ENCODE measurements at places on chromosomes 2 and 18.

DNA sequence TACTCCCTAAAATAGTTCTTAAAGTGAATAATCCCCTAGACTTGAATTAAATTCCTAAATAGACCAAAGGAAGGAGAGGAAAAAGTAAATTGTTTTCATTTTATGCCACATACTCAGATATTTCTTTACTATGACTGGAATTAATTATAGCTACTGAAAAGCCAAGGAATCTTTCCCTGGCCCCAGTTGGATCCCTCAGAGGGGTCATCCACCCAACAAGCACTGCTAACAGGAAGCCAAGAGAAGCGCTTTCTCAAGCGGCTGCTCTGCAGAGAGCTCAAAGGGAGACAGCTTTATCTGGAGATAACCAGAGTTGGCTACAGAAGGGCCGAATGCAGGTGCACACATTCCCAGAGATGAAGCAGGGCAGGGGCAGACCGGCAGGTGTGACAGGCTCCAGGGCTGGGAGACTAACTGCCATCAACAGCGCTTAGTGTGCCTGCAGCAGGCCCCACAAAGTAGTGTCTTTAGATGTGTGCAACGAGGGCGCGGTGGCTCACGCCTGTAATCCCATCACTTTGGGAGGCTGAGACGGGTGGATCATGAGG, 51.1 kb downstream of the POLR1A start:
- DNase-seq = no peak

GRCh38 chr2:197134206-197134605, 176.4 kb downstream of the ANKRD44 start:
- DNase-seq = no peak

DNA sequence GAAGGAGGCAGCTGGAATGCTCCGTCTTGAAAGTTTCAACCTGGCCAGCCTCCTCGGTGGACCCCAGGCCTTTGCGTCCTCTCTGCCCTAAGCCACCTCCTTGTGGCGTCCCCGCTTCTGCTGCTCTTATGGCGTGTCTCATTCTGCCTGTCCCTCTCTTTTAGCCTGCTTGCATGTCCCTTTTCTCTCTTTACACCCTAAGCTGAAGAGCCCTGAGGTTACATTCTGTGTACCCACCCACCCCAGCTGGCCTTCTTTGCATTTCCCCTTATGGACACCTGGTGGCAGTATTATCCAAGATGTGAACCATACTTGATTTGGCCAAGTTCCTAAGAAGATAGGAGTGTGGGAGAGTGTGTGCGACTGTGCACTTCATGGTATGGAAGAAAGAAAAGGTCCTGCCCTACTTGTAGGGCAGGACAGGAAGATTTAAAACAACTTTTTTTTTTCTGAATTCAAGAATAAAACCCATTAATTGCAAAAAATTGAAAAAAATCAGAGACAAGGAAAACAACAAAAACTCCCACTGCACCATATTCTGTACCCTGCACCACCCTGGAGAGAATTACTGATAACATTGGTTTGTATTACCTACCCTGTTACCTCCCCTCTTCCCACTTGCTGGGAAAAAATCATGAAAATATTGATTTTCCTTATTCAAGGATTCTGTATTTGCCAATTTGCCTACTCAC, 77.4 kb downstream of the DYSF start:
- DNase-seq = no peak

DNA sequence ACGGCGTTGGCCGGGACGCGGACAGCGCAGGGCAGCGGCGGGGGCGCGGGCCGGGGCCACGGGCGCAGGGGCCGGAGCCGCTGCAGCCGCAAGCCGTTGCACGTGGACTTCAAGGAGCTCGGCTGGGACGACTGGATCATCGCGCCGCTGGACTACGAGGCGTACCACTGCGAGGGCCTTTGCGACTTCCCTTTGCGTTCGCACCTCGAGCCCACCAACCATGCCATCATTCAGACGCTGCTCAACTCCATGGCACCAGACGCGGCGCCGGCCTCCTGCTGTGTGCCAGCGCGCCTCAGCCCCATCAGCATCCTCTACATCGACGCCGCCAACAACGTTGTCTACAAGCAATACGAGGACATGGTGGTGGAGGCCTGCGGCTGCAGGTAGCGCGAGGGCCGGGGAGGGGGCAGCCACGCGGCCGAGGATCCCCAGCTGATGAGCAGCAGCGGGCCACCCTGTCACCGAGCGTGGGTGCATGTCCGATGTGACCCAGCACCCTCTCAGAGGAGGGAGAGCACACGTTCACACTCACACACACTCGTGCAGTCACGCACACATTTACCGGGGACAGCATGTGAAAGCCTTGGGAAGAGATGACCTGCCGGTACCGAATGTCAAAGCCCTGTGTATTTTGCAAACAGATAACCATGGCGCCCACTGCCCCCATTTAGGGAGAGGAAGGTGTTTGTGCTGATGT, 4.2 kb downstream of the GDF7 start:
- no peak for DNase-seq

GRCh38 chr2:38160516-38160915, 84.6 kb upstream of the CYP1B1 start:
- no peak for DNase-seq

DNA sequence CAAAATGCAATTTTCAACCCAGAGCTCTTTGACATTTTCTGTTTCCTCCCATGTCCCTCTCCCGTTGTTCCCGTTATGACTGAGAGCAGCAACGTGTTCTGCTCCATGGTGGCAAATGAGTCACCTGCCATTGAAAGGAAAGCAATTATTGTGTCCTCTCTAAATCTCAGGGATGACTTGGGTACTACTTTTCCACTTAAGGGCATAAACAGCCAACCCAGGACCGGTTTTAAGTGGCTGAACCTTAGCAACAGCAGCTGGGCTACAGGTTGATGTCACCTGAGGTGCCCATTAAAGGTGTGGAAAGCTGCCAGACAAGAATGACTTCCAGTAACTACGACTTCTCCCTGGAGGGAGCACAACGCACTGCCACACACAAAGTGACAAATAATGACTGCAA, 236.8 kb downstream of the NCKAP5 start:
- no peak for DNase-seq

DNA sequence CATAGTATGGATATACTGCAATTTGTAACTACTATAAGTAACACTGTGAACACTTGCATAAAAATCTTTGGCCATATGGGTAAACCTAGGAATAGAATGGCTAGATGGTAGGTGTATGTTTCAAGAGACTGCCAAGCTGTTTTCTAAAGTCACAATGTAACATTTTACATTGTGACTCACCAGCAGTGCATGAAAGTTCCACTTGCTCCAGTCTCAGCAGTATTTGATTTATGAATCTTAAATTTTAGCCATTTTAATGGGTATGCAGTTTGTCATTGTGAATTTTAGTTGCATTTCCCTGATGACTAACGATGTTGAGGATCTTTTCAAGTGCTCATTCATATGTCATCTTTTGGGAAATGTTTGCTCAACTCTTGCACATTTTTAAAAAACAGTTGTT, 86.1 kb downstream of the FARSB start:
- DNase-seq = no peak

GRCh38 chr2:71842744-71843143, 304.9 kb downstream of the CYP26B1 start:
- no peak for DNase-seq

- no peak for DNase-seq
Observed at GRCh38 chr2:69943843-69944525, 17.4 kb downstream of the ASPRV1 start.

DNA sequence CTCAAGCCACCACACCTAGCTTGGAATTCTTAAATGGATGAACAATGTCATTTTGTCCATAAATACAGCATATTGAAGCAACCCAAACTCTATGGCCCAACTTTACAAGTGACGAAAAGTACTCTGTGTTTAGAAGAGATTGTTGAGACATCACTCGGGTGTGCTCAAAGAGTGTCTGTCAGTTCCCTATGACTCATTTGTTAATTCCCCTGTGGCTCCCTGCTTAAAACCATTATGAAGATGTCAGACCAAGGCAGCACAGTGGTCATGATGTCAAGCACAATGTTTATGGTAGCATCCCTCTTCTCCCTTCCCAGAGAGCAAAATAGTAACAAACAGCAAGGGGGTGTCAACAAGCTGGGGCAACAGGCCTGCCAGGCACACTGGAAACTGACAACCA, 3.0 kb downstream of the LYG1 start:
- DNase-seq = no peak

GRCh38 chr18:8041526-8042111, 474.5 kb downstream of the PTPRM start:
- DNase-seq = no peak

DNA sequence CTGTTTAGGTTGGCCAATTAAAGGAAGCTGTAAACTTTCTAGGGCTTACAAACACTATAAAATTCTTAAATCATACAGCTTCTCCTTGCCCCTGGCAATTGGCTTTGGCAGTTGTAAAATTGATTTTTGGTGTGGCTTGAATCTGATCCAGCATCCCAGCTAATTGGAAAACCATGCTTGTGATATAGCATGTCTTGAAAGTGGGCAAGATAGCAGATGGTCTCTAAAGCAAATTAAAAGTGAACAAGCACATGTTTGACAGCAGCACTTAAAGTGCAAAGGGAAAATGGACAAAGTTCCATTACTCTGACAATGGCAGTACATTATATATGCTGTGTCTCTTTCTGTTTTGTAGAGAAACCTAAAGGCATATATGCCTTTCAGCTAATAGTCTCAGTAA, 302.9 kb upstream of the NXPH2 start:
- no peak for DNase-seq

DNA sequence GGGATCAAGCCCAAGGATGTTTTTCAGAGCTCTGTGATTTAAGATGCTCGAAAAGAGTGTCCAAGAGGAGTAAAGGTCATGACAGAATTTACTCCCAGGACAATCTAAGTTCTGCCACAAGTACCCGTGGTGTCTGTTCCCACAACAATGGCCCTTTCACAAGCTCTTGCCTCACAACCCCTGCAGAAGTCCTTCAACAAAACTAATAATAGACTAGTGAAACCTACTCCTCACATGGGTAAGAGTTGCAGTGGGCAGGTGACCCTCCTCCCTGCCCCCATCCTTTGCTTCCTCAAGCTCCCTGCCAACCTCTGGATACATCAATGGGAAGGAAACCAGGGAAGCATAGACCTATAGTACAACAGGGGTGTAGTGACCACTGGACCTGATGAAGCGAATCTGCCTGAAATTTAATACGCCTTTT, 34.9 kb downstream of the PTCD3 start:
- no peak for DNase-seq

DNA sequence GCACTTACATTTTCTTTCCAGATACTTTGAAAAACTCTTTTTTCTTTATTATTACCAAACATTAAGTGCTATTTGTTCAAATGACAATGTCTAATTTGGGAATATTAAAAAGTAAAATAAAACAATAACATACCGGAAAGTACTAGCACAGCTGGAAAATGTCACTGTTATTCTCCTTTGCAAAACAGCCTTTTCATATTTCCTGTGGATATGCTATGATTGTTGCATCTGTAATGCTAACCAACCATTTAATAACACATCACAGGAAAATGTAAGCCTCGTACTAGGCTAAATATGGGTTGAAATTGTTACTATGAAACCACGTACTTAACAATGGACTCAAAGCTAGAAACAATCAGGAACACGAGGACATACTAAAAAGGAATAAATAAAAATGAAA, 298.1 kb downstream of the CBLN2 start:
- no peak for DNase-seq

Data from CD4-positive, alpha-beta T cell treated with Interleukin-6 at 100 ng/mL for 8 hours (primary cell).